ENCODE measurements at places on chromosomes 5 and 9. TPM values are rescaled to one million over a fixed set of nuclear protein-coding genes. Genes with fewer than 3 reads are reported as not detected.

DNA sequence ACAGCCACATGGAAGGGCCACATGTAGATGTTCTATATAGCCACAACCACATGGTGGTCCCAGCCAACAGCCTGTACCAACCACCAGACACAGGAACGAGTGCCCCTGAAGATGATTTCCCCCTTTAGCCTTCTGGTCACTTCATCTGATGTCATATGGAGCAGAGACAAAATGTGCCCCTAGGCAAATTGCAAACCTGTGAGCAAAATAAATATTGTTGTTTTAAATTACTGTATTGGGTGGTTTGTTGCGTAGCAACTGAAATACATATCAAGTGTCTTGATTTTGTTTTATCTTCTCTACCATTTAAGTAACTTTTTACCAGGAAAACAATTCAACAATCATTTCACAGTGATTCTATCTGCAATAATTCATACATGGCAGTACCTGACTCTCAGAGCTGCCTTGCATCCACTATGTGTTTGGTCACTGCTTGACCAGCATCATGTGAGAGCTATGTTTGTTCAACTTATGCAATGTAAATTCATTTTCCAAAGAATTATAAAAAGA lies 142.5 kb upstream of the VLDLR start:
- no peak for DNase-seq

- DNase-seq, result no peak
These were observed 178.4 kb downstream of the MACROH2A1 start for GRCh38 chr5:135220394-135221186.

DNA sequence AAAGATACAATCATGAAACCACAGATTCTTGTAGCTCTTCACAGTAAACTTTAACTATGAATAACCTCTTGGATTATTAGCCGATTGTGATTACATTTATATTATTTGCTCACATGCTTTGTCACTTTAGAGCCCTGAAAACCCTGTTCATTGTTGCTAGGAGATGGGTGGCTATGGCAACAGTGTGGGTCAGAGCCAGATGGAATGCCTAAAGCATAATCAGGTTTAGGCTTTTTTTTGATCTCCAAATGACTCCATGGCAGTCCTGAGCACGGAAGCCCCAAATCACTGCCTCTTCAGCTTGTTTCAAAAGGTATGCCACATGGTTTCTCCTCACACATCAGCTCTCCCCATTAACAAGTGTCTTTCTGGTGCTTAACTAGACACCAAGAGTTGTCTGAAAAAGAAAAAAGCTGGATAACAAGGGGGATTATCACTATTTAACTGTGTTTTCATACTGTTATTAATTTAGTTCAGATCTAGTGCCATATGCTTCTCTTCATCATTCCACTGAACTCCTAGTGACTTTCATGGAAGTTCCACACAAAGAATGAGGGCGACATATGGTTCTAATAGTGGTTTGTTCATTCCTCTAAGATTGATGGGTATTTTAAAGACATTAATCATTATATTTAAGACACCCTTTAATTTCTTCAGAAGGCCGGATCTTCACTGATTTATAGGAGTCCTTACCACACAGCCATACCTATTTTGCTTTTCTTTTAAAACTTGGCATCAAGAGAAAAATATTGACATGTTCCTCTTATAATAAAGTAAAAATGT lies 88.8 kb upstream of the PAM start:
- no peak for DNase-seq

DNA sequence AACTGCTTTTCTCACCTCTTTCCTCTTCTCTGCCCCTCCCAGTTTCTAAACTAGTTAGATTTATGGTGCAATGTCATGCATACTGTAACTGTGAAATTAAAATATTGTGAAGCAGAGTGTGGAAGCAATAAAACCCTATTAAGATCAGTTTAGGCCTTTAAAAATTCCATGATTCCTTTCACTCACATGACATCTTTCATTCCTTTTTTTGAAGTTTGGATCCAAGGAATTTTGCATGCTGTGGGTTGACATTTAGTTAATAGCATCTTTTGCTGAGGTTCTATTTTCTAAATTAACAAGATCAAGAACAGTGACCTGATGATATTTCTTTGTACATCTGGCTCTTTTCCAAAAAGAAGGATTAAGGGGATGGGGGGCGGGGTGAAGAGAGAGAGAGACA lies 13.7 kb downstream of the FOXD1 start:
- DNase-seq, result no peak

DNA sequence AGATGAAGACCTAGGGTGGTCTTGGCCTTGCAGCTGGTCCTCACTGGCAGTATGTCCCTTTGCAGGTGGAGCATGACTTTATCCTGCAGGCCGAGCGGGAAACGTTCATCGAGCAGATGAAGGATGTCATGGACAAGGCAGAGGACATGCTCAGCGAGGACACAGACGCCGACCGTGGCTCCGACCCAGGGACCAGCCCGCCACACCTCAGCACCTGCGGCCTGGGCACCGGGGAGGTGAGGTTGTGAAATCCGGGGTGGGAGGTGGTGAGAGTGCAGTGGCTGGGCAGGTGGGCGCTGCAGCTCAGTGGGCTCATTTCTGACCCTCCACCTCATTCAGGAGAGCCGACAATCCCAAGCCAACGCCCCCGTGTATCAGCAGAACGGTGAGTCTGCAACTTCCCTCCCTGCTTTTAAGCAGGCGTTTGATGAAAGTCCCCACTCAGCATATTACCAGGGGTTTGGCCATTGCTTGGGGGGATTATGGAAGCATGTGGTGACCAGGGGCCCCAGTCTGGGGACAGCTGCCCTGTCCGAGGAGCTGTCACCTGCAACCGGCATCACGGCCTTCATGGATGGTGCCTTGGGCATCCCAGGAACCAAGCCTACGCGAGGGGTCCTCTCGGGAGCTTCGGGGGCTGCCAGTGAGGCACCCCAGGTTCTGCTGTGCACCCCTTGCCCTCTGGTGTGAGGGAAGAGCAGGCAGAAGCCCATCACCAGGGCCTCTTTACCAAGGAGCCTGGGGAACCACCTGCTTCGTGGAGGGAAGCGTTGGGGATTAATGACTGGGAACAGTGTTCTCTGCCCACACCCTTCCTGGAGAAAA lies 84.0 kb downstream of the WNK2 start:
- DNase-seq, result no peak

GRCh38 chr5:41955432-41956024 lies 30.4 kb downstream of the FBXO4 start:
- DNase-seq, result no peak

DNA sequence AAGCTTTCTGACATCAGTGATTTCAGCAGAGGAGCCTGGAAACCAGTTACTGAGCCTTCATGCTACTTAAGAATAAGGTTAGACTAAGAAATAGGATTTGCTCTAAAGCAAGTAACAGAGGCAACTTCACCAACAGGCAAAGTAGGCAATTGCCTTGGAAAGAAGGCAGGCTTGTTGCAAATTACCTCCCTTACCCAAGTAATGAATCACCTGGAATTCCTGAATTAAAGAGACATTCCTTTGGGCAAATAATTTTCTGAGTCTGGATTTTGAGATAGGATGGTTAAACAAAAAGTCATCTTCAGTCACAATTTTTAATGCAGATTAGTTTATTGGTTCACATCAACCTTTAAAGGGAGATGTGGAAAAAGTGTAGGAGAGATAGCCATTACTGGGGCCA lies 92.8 kb downstream of the ITGA1 start:
- no peak for DNase-seq

DNA sequence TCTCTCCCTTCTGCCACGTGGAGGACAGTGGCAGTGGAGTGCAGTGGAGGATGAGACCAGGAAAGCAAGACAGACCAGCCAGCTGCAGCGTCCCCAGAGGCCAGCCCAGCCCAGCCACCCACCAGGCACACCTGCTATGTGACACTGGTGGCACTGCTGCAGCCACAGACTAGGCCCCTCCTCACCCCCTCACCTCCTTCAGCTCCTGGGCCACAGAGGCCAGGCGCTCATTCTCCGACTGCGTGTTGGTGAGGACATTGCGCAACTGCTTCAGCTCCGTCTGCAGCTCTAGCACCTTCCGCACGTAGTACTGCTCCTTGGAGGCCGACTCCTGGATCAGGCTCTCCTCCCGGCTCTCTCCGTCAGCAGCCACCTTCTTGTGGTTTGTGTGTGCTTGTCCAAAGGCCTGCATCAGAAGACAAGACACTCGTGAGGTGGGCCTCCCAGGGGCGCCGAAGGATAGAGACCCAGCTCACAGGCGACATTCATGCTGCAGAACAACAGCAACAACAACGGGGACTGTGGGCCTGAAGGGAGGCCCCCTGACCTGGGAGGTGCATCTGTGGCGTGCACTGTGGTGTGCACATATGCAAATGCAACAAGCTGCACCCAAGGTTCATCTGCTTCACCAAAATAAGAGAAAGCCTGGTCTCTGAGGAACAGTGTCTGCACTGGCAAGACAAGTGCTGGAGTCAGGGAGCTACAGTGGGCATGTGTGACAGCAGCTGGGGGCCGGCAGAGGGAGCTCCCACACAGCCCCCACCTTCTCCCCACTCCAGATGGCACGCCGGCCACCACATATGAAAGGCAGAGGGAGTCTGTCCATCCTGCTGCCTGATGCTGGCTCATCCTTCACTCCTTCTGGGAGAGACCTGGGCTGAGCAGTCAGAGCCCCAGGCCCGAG lies 35.5 kb downstream of the BICD2 start:
- no peak for DNase-seq

GRCh38 chr5:60727033-60727679 lies 27.2 kb upstream of the DEPDC1B start:
- DNase-seq, result no peak

DNA sequence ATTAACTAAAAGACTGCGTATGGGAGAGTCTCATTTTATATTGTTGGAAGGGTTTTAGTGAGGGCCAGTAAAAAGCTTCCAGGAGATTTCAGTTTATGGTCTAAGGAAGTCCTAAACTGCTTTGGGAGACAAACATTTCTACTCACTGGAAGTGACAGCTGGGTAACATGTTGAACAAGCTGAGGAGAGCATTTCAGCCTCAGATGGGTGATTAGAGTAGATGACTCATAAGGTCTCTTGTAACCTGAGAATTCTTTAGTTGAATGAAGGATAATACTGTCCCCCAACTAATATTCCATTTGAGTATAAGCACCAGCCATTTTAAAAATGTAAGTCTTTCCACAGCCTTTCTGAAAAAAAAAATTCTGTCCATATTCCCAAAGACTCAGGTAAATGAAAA lies 218.0 kb upstream of the C9orf72 start:
- DNase-seq, result no peak

DNA sequence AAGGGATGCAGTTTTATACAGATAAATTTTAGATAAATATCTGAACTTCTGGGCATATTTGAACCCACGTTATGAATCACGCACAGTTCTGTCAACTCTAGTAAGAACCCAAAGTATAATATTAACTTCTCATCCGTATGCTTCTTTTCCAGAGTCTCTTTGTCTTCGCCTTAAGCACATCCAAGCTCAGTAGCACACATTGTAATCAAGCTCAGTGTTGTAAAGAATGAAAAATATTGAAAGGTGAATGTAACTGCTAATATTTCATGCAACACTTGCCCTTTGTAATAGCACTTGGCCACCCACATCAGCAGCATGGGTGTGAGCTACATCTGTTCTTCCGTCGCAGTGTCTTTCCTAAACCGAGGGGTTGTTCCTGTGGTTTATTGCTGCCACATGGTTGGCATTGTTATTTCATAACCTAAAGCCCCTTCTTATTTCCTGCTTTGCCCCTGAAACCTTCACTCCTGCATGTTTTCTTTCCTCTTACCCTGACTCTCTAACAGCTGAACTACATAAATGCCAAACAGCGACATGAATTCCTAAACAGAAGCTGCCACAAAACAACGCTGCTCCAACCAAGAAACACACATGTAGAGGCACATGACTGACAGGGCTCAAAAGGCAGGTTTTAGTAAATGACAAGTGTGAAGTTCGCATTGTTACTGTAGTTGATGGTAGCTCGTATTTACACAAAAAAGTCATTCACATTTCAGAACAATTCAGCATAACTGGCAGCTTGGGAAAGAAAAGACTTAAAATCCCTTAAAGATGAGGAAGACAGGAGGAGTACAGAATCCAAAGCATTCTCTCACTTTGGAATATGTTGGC lies 190.1 kb upstream of the MEF2C start:
- no peak for DNase-seq

GRCh38 chr5:61678966-61679365 lies 346.9 kb downstream of the ZSWIM6 start:
- DNase-seq, result no peak

DNA sequence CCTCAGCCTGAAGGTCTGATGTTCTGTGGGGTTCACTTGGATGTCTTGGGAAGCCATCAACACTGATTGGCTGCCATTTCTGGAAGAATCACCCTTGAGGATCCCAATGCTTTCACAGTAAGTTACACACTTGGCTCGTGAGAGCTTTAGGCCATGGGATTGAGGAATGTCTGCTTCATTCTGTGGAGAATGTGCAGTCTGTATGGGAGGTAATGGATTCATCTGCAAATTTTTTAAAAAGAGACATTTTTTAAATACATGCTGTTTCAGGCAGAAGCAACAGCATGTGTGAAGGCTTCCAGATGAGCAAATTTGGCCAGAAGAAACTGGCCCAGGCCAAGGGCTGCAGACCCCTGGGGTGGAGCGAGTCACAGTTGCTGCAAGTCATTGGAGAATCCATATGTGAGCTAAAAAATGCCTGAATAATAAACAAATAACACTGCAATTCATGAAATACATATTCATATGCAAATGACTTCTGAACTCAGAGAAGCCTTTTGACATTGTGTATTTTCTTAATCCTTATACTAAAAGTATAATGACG lies 146.3 kb upstream of the RASEF start:
- DNase-seq, result no peak

Gene LHX6
- polyA plus RNA-seq, result 1.1 TPM

Gene ABLIM3
- 7.2 TPM for polyA plus RNA-seq

Data from large intestine (tissue), 12 donors.